ENCODE measurements at places on chromosomes 5 and 9. TPM values are rescaled to one million over a fixed set of nuclear protein-coding genes. Genes with fewer than 3 reads are reported as not detected.

GABRA1 gene
- not detected for total RNA-seq

- no peaks in the 10 kb centered on the region for H3K4me1 ChIP-seq
- H3K27ac ChIP-seq = no peak overlapping the region
- H3K36me3 ChIP-seq = no peaks in the 10 kb centered on the region
Observed at GRCh38 chr5:84411832-84412605, 27.3 kb upstream of the EDIL3 start.

- no peak for DNase-seq
- no peaks in the 10 kb centered on the region for H3K4me1 ChIP-seq
- no peaks in the 10 kb centered on the region for H3K36me3 ChIP-seq
- no peak overlapping the region for H3K27ac ChIP-seq
Observed at GRCh38 chr5:151911011-151911410, 13.6 kb downstream of the GLRA1 start.

TSSK1B gene
- total RNA-seq = not detected

GRIN3A gene
- 0.27 TPM for total RNA-seq

- no peak overlapping the region for H3K4me3 ChIP-seq
- no peak for DNase-seq
- no peaks in the 10 kb centered on the region for H3K4me1 ChIP-seq
- H3K27ac ChIP-seq = no peak overlapping the region
- no peaks in the 10 kb centered on the region for H3K36me3 ChIP-seq
Observed at GRCh38 chr5:110262749-110263148, 463.7 kb downstream of the TMEM232 start.

TNFSF15 gene
- 2.3 TPM for total RNA-seq

EFNA5 gene
- total RNA-seq = not detected

DNA sequence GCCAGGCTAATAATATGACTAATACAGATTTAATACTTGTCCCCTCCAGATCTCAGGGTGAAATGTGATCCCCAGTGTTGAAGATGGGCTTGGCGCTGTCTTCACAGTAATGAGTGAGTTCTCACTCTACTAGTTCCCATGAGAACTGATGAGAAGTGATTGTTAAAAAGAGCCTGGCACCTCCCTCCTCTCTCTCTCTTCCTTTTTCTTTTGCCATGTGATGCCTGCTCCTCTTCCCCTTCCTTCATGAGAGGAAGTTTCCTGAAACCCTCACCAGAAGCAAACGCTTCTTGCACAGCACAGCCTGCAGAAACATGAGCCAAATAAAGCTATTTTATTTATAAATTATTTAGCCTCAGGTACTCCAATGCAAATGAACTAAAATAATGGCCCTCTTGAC, 55.2 kb downstream of the GLDC start:
- H3K36me3 ChIP-seq = no peaks in the 10 kb centered on the region
- no peak overlapping the region for H3K27ac ChIP-seq
- DNase-seq = no peak
- H3K4me1 ChIP-seq = no peaks in the 10 kb centered on the region

- H3K27ac ChIP-seq = no peak overlapping the region
- H3K27me3 ChIP-seq = no peaks in the 10 kb centered on the region
- H3K36me3 ChIP-seq = no peaks in the 10 kb centered on the region
- H3K4me3 ChIP-seq = no peak overlapping the region
Observed at GRCh38 chr9:129875687-129876395, 40.6 kb downstream of the USP20 start.

ALDH1B1 gene
- total RNA-seq = 42.0 TPM

GRCh38 chr9:127336086-127336485, 60.9 kb upstream of the SLC2A8 start:
- H3K27me3 ChIP-seq = no peaks in the 10 kb centered on the region
- peak overlapping the region; percentile 62 for H3K27ac ChIP-seq
- H3K4me1 ChIP-seq = peaks cover 45% of the 10 kb centered on the region
- no peaks in the 10 kb centered on the region for H3K36me3 ChIP-seq
- H3K4me3 ChIP-seq = no peak overlapping the region

DCAF10 gene
- total RNA-seq = 38.7 TPM

- no peaks in the 10 kb centered on the region for H3K36me3 ChIP-seq
- H3K4me1 ChIP-seq = no peaks in the 10 kb centered on the region
- DNase-seq = no peak
- no peaks in the 10 kb centered on the region for H3K27me3 ChIP-seq
- no peak overlapping the region for H3K27ac ChIP-seq
- H3K4me3 ChIP-seq = no peak overlapping the region
Observed at GRCh38 chr5:57577432-57578175, 95.0 kb upstream of the ACTBL2 start.

- H3K4me3 ChIP-seq = no peak overlapping the region
- no peaks in the 10 kb centered on the region for H3K27me3 ChIP-seq
- H3K4me1 ChIP-seq = no peaks in the 10 kb centered on the region
- H3K36me3 ChIP-seq = no peaks in the 10 kb centered on the region
- no peak for DNase-seq
Observed at GRCh38 chr5:147743678-147744374, 38.7 kb downstream of the JAKMIP2 start.

ANKRD18A gene
- total RNA-seq = 18.1 TPM

GRCh38 chr5:38634568-38635369, 78.3 kb upstream of the LIFR start:
- H3K4me1 ChIP-seq = no peaks in the 10 kb centered on the region
- no peaks in the 10 kb centered on the region for H3K36me3 ChIP-seq
- no peak overlapping the region for H3K27ac ChIP-seq
- no peaks in the 10 kb centered on the region for H3K27me3 ChIP-seq
- no peak overlapping the region for H3K4me3 ChIP-seq
- DNase-seq = no peak

PCDHB12 gene
- 0.80 TPM for total RNA-seq

DNA sequence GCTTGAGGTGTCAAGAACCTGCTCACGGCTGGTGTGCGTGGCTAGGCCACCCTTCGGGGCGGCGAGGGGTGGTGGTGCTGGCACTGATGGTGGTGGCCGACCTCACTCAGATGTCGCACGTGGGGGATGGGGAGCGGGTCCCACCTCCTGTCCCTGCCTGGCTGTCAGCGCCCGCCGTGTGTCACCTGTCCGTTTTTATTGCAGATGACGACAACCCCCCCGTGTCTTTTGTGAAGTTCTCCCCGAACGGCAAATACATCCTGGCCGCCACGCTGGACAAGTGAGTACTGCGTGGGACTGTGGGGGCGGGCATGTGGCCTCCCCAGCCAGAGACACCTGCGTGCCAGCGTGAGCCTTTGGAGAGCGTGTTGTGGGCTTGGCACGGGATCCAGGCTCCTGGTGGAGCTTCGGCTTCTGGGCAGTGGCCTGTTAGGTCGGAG, 10.1 kb downstream of the RNU6ATAC start:
- no peaks in the 10 kb centered on the region for H3K27me3 ChIP-seq
- DNase-seq = no peak
- peaks cover 98% of the 10 kb centered on the region for H3K36me3 ChIP-seq
- H3K27ac ChIP-seq = no peak overlapping the region
- no peaks in the 10 kb centered on the region for H3K4me1 ChIP-seq
